ENCODE measurements at places on chromosomes 2 and 18.

DNA sequence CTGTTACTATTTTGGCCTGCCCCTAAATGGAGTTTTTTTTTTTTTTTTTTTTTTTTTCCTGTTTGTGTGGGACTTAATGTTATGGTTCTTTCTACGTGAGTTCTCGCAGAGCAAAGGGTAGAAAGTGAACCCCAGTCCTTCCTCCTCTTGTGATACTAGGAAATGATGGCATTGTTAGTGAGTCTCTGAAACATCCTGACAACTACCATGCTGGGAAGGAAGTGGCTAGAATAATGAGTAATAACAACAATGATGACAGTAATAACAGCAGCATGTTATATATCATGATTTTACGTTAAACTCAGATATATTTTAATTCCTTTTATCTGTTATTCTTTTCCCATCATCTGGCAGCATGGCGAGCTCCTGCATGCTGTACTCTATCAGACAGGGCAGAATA, 216.2 kb upstream of the LINC00305 start:
- DNase-seq = no peak

GRCh38 chr2:7052404-7052803, 135.2 kb downstream of the RNF144A start:
- no peak for DNase-seq

- DNase-seq = no peak
These were observed 210.5 kb downstream of the ALPK2 start for GRCh38 chr18:58418361-58418760.

GRCh38 chr18:35731701-35732100, 150.2 kb downstream of the GALNT1 start:
- no peak for DNase-seq

DNA sequence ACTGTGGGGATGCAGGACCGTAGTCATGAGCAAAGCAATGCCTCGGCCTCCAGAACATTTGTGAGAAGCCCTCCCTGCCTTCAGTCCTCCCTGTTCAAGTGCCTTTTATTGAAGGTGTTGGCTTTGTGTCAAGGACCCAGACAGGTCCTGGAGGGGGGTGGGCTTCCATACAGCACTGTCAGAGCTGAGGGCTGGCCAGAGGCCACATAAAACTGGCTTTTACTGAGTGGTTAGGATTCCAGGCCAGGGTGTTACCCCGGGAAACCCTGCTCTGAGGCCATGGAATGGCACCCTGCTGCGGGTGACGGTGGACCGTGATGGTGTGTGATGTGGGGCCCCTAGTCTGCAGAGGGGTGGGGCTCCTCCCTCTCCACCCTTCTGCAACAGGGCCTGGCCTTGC, 41.6 kb downstream of the TOGARAM2 start:
- DNase-seq = peak; percentile 68

- peak; percentile 77 for DNase-seq
These were observed 128.7 kb downstream of the LYPD6B start for GRCh38 chr2:149167001-149167780.

GRCh38 chr2:219784178-219784577, 156.7 kb downstream of the SLC4A3 start:
- no peak for DNase-seq

- DNase-seq = no peak
These were observed 175.9 kb downstream of the DYSF start for GRCh38 chr2:71629273-71629672.

DNA sequence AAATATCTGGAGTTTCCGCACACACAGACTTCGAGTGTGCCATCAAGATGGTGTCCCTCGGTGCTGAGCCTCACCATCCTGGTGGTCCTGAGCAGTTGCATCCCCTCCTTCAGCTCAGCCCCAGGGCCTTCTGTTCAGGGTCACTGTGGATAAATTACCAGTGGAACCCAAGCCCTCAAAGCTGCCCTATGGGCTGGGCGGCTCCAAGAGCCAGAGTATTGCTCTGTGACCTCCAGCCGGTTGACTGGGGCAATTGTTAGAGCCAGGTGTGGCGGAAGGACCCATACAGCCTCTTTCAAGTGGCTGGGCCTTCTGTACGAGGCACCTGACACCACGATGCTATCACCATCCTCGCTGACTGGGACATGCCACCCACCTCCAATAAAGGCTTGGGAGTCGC, 215.5 kb downstream of the GBX2 start:
- no peak for DNase-seq

GRCh38 chr2:47595687-47596086, 187.3 kb upstream of the MSH6 start:
- DNase-seq = no peak

GRCh38 chr18:4573735-4574134, 118.6 kb upstream of the DLGAP1 start:
- no peak for DNase-seq

DNA sequence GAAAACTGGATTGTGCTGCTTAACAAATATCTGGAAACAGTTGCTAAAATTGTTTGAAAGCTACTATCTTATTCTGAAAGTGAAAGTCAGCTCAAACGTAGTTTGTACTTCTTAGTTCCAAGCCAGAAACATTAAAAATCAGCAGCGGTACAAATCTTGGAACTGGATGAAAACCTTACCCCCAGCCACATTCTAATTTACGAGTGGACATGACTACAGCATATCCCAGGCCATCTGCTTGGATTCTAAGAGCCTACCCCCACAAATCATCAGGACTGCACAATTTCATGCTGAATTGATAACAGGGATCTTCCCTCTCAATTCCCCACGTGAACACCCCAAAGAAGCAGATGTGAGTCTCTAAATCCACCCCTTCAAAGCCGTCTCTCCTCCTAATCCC, 158.7 kb upstream of the NCKAP5 start:
- DNase-seq = no peak

GRCh38 chr2:178008636-178009289, 63.8 kb downstream of the PDE11A start:
- DNase-seq = no peak

DNA sequence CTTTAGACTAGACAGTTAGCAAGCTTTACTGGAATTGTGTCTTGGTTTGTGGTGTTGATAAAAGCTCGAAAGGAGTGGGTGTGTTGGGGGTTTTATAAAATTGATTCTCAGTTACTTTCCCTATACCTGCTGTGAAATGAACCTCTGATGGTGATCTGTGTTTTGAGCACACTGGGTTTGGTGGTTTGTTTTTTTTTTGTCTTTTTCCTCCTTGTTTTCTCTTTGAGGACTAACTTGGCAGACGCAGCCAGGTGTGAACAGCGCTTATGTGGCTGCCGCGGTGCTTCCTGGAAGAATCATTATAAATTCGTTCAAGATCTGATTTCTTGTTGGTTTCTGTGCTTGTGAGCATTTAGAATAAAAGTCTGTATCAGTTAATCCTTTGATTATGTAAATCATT, 28.5 kb downstream of the GRHL1 start:
- DNase-seq = no peak

DNA sequence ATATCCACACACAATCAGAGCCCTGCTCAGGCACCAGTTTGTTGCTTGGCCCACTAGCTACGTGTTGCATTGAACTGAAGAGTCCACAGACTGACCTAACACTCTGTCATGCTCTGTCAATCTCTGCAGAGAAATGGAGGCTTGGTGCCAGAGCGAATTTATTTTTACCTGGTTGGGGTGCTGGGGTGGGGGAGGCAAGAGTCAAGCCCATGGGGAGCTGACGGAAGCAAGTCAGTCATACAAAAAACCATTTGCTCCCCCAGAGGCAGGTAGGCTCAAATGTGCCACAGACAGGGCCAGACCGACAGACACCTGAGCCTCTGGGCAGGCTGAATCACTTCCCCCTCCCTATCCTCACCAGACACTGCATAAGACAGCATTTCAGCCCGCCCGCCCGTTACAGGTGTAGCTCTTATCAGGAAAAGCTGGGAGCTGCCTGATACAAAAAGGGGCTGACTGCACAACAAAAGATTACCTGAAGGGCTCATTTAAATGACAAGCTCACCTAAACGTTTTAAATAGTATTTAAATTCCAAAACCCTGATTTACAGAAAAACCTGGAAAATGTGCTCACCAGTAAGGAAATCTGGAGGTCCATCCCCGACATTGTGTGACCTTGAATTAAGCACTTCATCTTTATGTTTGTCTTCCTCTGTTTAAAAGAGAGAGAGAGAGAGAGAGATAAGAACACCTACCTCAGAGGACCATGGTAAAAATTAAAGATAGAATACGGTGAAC, 2.1 kb upstream of the PCBP1 start:
- peak; percentile 89 for DNase-seq

DNA sequence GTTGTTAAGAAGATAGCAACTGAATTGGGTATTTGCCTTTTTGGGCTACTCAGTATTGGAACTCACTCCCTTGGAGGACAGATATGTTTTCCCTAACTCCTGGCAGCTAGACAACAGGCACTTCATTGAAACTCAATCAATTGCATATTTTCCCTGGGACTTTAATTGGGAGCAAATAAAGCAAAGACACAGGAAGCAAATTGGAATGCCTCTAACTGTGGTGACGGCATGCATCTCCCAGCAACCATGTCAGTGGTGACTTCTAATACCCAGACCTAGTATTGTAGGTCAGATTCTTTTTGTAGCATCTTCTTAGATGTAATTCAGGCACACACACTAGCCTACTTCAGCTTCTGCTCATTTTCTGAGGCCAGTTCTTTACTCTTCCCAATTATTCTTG, 164.2 kb upstream of the SETBP1 start:
- DNase-seq = no peak

GRCh38 chr18:45167631-45168280, 447.5 kb upstream of the SLC14A2 start:
- DNase-seq = no peak

GRCh38 chr2:173221132-173221695, 133.5 kb upstream of the CDCA7 start:
- no peak for DNase-seq

DNA sequence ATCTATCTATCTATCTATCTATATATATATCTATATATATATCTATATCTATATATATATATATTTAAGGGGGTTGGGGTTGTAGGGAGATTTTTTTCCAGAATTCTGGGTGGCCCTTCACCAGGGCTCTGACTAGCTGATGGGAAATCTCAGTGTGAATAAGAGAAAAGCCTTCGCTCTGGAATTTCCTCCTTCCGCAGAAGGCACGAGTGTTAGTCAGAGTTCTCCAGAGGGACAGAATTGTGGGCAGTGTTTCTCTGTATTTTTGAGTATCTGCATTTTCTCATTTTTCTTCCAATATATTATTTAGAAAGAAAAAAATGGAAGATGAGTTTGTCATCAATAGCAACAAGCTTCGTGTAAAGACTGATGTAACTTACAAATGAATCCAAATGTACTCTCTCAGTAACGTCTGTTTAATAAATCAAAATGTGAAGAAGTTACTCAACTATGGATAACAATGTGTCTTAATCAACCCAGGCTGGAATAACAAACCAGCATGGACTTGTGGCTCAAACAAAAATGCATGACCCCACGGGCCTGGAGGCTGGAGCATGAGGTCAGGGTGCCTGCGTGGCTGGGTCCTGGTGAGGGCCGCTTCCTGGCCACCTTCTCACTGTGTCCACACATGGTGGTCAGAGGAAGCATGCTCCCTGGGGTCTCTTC, 10.6 kb upstream of the SNTG2 start:
- DNase-seq = no peak

GRCh38 chr2:233556881-233557736, 9.5 kb downstream of the USP40 start:
- DNase-seq = no peak

- no peak for DNase-seq
These were observed 25.8 kb downstream of the BIN1 start for GRCh38 chr2:127080938-127081755.

DNA sequence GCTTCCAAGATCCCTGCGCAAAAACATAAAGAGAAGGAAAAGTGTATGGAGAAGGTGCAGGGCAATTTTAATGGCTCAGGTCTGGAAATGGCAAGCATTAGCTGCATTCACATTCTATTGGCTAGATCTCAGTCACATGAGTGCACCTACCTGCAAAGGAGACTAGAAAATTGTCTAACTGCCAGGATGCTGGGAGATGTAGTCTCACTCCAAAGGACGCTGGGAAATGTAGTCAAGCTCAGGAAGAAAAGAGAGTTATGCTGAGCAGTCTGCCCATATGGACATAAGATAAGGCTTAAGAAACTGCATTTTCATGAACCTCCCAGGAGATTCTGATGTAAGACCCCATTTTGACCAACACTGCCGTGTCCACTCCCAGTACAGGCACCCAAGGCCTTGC, 9.5 kb upstream of the KLHL29 start:
- DNase-seq = no peak
